GM23338 (cell line): ENCODE measurements at places on chromosomes 12 and 14.
A peak's percentile ranks its signal among the peaks of the same experiment; 100 is the strongest.

DNA sequence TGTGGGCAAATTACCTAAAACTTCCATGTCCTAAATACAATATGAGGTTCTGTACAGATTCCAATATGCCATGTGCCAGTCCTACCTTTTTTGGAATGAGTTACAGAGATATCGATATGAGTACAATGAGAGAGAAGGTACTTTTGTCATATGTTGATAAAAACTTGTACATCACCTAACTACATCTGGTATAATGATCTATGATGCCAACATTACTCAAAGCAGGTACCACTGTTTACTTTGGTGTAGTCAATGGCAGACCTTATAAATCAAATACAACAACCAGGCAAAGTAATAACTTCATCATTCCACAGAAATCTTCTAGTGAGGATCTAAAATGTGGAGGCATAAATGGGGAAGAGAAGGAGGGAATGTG lies 12.7 kb downstream of the TEP1 start:
- DNase-seq = no peak

DNA sequence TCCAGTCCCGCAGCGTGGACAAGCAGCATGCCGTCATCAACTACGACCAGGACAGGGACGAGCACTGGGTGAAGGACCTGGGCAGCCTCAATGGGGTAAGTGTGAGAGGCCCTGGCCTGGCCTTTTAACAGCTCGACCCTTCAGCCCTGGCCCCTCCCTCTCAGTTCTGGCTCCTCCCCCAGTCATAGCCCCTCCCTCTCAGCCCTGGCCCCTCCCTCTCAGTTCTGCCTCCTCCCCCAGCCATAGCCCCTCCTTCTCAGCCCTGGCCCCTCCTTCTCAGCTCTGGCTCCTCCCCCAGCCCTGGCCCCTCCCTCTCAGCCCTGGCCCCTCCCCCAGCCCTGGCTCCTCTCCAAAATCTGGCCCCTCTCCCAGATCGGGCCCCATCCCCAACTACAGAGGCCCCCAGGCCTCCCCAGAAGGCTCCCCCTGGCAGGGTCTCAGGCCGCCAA lies 11.2 kb downstream of the CEP170B start:
- DNase-seq = peak; percentile 76

DNA sequence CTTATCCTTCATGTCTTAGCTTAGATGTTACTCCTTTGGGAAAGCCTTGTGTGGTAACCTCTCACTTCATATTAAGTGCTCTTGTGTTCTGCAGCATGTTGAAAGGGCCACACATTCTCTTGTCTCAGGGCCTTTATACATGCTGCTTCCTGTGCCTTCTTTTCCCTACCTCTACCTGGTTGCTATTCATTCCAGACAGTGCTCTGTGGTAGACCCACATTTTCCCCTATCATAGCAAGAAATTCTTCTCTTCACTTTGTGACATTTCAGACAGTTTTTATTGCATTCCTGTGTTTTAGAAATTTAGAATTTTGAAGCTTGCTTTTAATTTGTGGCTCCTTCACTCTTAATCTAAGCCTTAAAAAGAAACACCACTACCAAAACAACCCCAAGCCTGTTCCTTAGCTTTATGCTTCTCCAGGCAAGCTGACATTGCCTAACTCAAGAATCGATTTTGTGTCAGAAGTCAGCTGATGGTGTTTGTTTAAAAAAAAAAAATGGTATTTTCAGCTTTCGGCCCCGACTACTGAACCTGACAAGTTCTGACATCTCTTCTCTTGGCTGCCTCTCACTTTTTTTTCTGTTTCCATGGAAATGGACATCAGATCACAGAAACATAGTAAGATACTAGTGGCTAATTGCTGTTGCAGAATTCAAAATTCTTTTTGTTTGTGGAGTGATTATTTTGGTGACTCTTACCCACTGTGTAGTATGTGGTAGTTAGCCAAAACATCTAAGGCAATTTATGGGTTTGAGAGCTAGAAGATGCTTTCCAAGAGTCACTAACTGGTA lies 156.3 kb downstream of the NUBPL start:
- DNase-seq = no peak

- no peak for DNase-seq
These were observed 49.0 kb downstream of the MSRB3 start for GRCh38 chr12:65327207-65328076.

DNA sequence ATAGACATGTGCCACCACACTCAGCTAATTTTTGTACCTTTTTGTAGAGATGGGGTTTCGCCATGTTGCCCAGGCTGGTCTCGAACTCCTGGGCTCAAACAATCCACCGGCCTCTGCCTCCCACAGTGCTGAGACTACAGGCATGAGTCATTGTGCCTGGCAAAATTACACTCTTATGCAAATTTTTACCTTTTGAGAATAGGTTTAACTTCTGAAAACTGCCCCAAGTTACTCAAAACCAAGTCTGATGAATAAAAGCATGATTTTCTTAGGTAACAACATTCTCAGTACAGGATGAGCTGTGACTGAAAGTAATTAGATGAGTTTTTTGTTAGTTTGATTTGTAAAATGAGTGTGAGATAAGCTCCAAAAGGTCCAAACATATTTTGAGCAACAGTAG lies 166.0 kb downstream of the RPS29 start:
- no peak for DNase-seq

DNA sequence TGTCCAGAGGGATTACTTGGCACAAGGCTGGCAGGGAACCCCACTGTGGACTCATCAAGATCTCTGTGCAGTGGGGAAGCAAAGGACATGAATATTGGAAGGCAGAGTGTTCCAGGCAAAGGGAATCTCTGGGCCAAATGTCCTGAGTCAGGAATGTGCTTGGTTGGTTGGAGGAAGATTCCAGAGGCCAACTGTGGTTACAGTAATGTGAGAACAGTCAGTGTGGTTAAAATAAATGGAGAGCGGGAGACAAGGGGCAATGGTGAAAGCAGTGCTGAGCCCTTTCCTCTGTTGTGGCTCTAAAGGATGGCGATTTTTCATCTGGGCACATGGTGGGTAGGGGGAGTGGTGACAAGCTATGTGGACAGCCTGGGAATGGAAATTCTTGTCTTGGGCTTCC lies 948.2 kb downstream of the BCL11B start:
- no peak for DNase-seq

DNA sequence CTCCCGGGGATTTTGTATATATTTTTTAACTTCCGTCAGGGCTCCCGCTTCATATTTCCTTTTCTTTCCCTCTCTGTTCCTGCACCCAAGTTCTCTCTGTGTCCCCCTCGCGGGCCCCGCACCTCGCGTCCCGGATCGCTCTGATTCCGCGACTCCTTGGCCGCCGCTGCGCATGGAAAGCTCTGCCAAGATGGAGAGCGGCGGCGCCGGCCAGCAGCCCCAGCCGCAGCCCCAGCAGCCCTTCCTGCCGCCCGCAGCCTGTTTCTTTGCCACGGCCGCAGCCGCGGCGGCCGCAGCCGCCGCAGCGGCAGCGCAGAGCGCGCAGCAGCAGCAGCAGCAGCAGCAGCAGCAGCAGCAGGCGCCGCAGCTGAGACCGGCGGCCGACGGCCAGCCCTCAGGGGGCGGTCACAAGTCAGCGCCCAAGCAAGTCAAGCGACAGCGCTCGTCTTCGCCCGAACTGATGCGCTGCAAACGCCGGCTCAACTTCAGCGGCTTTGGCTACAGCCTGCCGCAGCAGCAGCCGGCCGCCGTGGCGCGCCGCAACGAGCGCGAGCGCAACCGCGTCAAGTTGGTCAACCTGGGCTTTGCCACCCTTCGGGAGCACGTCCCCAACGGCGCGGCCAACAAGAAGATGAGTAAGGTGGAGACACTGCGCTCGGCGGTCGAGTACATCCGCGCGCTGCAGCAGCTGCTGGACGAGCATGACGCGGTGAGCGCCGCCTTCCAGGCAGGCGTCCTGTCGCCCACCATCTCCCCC lies 777 bp downstream of the ASCL1 start:
- peak; percentile 77 for DNase-seq

DNA sequence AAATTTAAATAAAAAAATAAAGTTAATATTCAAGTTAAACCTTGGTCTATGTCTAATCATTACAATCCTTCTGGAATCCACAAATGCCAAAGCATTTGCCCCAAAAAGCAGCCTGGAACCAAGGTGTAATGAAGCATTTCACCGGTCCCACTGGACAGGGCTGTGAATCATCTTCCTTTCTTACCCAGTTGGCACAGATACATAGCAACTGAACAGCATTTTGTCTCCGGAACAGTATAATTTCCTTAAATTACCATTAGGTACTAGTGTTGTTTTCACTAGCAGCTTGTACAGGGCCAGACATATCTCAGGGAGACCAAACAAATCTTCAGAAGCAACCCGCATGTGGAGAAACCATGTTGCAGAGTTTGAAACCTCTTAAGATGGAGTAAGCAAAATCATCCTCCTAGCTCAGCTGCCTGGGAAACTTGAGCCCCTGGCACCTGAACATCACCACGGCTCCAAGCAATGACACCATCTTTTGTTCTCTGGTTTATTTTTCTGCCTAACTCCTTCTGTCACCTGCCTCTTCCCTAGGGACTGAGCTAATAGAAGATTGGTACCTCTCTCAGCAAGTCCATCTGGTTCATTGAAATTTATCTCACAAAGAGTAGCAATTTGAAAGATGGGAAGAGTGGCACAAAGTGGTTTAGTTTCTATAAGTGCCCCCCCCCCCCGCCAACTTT lies 17.9 kb upstream of the MDM1 start:
- no peak for DNase-seq

DNA sequence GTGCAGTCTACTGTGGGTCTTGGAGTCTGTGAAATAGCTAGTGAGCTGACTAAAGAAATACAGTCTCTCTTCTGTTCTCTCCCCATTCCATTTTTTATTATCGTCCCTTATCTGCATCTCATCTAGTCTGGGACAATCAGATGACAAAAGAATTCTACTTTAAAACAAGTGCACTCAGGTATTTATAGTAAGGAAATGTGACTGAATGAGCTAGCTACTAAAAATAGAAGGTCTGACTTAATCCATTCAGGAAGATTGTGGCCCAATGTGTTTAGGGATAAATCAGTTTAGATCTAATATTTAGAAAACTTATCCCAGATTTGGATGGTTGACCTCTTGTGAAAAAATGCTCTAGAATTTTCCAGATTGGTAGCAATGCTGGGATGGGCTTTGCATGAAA lies 126.8 kb upstream of the NRXN3 start:
- DNase-seq = no peak

GRCh38 chr14:94345344-94346064 lies 22.4 kb upstream of the SERPINA6 start:
- DNase-seq = no peak

GRCh38 chr12:19971361-19972280 lies 396.7 kb upstream of the PDE3A start:
- DNase-seq = peak; percentile 86

GRCh38 chr14:22822016-22822570 lies 6.9 kb upstream of the SLC7A7 start:
- DNase-seq = peak; percentile 86

GRCh38 chr12:55637467-55637866 lies 775 bp downstream of the OR10P1 start:
- DNase-seq = no peak
